ENCODE measurements at places on chromosomes 6 and 20.

DNA sequence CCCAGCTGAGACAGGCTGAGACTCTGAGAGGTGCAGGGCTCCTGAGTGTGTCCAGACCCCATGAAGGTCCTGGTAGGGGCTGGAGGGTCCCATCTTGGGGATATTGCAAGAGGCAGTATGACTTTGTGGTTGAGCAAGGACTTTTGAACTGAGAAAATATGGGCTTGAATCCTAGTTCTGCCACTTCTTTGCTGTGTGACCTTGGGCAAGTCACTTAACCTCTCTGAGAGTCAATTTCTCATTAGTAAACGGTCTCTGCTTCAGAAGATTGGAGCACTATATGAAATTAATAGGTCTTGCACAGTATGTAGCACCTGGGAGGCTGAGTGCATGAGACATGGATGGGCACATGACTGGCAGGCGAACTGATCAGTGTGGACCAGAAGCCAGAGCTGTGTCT is 42.7 kb downstream of the TFEB start:
- DNase-seq: no peak

DNA sequence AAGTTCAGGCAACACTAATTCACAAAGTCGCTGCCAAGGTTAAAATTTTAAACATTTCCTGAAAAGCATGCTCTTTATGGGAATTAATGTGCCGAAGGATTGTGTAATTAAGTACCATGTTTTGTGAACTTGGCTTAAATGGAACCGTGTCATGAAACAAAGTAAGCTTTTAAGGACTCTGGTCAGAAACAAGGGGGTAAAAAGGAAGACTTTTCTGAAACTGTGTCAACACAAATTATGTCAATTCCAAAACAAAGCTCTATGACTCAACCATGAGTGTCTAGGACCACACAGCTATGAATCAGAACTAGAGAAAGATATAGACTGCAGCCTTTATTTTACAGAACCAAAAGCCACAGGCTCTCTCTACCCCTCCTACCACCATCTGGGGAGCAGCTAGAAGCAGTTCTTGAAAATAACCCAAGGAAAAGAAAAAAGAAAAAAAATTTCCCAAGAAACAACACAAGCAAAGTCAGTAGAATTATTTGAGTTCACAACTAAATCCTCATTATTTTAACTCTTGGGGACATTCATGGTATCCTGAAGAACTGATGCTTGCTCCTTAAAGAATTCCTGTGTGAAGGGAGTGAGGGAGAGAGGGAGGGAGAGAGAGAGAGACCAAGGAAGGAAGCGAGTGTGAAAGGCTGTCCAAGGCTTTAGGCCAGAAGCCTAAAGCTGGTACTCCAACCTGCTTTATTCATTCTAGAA is 81.9 kb downstream of the ZMYND8 start:
- peak; percentile 33 for DNase-seq

DNA sequence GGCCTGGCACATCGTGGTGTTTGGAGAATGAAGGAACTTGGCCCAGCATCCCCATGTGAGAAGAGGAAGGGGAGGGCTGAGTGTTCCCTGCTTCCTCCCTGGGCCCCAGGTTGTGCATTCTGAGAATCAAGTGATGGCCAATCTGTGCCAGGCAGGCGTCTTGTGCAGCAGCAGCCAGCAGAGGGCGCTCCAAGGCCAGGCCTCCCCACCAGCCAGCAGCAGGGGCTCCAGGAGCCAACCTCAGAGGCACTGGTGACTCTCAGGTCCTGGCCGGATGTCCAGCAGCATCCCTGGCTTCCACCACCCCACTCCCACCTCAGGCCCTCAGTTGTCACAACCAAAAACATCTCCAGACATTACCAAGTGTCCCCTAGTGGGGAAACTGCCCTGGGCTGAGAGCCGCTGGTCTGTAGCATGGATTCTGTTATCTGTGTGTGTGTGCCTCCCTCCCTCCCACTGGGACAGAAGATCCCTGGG is 192.0 kb downstream of the PREX1 start:
- DNase-seq: peak; percentile 66

- DNase-seq: no peak
These were observed 1.1 kb downstream of the PCSK2 start for GRCh38 chr20:17227669-17228623.

DNA sequence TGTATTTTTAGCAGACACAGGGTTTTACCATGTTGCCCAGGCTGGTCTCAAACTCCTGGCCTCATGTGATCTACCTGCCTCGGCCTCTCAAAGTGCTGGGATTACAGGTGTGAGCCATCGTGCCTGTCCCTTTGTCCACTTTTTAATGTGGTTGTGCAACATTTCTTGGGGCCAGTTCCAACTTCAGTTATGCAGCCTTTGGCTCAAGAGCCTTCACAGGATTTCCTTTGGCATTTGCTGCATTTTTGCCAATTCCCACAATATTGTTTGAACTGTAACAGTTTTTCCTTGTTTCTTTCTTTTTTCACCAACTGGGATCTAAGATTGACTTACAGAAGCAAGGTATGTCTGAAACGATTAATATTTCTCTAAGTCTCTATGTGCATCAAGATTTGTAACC is 63.6 kb downstream of the EDN1 start:
- DNase-seq: no peak

GRCh38 chr20:18727032-18727508 is 86.5 kb upstream of the SCP2D1 start:
- no peak for DNase-seq

- DNase-seq: no peak
These were observed 22.2 kb downstream of the PSMG4 start for GRCh38 chr6:3280866-3281465.

DNA sequence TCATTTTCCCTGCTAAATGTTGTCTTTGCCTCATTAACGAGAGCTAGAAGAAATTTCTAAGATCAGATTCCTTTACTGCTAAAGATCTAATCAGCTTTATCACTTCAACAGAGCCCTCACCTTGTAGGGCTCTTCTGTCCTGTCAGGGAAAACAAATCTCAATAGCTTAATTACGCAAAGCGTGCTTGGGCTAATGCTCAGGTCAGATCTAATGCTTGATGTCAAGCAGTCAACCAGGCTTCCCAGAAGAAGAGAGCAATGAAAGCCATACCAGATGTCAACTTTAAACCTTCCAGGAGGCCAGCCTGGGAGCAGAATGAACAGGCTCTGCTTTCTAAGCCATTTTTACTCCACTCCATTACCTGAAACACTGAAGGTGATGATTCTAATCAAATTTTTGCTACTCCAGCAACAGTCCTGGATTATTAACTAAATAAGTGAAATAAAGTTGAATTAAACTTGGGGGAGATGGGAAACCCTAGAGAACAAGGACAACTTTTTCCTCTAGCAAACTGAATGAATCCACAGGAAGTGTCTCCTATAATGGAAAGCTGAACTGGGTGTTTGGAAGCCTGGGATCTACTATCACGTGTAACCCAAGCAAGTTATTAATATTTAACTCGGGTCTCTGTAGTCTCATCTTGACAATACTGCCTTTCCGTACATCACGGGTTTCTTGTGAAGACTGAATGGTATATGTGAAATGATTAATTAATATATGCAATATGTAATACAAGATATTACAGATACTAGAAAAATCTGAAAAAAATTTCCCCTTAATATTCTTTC is 273.7 kb downstream of the PTPRK start:
- no peak for DNase-seq

GRCh38 chr6:52227495-52227894 is 16.8 kb downstream of the IL17F start:
- peak; percentile 87 for DNase-seq

DNA sequence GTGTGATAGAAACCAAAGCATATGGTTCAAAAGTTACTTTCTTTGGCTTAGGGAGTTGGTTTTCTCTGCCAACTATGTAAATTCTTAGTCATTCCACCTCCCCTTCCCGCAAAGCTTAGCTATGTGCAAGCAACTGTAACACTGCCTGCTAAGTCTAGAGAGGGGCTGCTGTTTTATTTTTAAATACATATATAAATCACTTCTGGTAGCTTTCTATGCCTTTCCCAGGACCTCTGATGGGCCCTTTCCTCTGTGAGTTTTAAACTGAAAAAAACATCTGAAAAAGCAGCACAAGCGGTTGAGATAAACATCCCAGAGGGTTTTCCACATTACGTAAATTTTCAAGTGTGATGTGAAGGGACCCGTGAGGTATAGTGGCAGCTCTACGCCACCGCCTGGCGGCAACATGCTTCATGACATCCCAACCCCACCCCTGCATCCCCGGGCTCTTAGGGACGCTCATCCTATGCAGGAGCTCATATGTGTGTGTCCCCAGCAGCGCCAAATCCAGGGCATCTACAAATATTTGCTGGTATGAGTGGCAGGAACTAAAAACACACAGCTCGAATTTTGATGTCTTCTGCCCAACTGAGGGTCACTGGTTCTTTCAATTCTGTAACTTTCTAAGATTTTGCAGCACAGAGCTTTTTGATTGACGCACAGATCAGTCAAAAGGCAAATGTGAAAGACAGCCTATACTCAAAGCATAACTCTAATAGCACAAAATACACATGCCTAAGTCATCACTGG is 12.7 kb downstream of the SAYSD1 start:
- no peak for DNase-seq

GRCh38 chr6:122059918-122060317 is 339.5 kb upstream of the HSF2 start:
- DNase-seq: no peak

- no peak for DNase-seq
These were observed 159.1 kb upstream of the TOP1 start for GRCh38 chr20:40869218-40870147.

GRCh38 chr20:58023346-58023745 is 205.1 kb downstream of the ANKRD60 start:
- no peak for DNase-seq

DNA sequence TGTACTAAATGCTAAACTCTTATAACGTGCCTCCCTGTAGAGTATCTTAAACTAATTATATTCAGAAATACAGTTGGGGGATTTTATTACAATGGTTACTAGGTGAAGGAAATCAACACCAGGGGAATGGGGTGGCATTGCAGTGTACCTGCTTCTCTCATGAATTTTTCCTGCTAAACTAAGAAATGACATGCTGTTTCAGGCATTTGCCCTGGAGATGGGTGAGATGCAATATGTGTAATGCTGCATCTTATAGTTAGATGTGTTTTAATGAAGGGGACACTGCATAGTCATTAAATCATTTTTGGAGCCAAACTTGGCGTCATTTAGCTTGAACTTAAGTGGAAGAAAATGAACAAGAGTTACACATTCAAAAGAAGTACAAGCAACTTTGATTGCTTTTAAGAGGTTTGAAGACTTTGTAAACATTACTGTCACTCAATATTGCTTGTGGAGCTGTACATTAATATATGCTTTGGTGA is 4.3 kb downstream of the EYA4 start:
- no peak for DNase-seq

DNA sequence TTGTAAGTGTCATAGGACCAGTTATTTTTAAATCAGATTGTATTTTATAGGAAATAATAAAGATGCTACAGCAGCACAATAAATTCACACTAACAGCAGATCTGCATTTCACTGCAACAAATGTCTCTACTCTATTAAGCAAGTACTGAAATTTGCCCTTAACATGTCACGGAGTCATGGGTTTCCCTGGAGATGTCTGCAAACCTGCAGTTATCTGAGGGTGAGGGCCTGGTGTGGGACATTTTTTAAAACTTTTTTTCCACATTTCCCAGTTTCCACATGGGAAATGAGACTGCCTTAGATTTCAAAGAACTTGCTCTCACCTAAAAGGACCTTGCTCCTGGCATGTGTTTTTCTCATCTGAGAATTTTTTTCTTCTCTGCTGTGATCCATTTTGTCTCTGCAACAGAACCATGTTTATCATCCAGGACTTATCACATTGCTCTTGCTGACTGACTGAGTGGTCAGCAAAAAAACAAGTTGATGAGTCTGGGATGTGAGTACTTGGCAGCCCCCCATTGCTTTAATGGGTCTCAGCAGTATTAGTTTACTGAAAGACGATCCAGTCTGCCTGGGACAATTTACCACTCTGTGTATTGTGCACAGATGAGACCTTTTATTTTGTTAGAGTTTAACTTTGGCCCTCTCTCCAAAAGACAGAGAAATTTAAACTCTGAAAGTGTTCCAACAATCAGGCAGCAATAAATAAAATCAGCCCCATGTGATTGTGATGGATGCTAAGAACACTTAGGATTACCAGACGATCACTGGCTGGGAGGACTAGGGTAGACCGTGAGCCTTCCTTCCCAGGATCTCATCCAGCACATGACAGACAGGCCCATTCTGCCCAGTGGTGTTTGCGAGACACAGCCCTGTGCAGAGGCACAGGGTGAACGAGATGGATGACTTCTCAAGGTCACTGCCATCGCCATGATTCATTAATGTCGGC is 268.8 kb downstream of the BTBD9 start:
- DNase-seq: no peak

DNA sequence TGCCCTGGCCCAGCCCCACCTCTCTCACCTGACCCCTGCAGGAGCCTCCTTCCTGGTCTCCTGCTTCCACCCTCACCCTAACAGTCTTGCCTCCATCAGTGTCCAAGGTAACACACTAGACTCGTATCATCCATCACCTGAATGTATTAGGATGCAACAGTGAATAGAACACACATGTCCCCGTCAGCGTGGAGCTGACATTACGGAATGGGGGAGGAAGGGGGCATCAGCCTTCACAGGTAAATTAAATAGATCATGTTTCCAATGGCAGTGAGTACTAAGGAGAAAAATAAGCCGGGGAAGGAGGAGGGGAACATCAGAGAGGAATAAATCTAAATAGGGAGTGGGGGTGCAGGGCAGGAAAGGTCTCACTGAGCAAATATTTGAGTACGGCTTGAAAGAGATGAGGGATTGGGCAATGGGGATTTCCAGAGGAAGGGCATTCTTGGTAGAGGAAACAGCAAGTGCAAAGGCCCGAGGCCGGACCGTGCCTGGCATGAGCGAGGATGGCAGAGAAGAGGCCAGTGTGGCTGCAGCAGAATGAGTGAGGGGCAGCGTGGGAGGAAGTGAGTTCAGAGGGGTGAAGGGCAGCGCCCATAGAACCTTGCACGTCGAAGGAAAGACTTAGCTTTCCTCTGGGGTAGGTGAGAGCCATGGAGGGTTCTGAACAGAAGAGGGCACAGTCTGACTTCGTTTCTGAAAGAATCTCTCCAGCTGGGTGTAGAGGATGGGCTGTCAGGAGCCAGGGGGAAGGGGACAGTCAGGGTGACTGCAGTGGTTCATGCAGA is 110.1 kb upstream of the PTPN1 start:
- DNase-seq: no peak

DNA sequence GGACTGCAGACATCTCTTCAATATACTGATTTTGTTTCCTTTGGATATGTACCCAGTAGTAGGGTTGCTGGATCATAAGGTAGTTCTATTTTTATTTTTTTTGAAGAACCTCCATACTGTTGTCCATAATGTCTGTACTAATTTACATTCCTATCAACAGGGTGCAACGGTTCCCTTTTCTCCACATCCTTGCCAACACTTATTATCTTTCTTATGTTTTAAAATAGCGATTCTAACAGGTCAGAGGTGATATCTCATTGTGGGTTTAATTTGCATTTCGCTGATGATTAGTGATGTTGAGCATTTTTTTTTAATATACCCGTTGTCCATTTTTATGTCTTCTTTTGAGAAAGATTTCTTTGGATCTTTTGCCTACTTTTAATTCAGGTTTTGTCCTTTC is 2.0 kb upstream of the TP53RK start:
- DNase-seq: no peak

GRCh38 chr20:45968081-45968671 is 3.8 kb downstream of the ZNF335 start:
- DNase-seq: no peak
